HT1080 (cell line): ENCODE measurements at places on chromosomes 2 and 18. TPM values are rescaled to one million over a fixed set of nuclear protein-coding genes. Genes with fewer than 3 reads are reported as not detected.

CCDC74A gene
- total RNA-seq: 0.27 TPM in 1 of 2 replicates, not detected in the other

MRO gene
- total RNA-seq: 0.02 and 0.03 TPM in 2 replicates

MEMO1 gene
- total RNA-seq: 48.9 and 64.5 TPM in 2 replicates

ACMSD gene
- not detected in 2 replicates for total RNA-seq

L3MBTL4 gene
- total RNA-seq: 0.43 TPM in 1 of 2 replicates, not detected in the other

CHRND gene
- total RNA-seq: not detected in 2 replicates
